CD4-positive, alpha-beta T cell (primary cell): ENCODE measurements at places on chromosomes 2 and 18. TPM values are rescaled to one million over a fixed set of nuclear protein-coding genes. Genes with fewer than 3 reads are reported as not detected.

- no peak for DNase-seq
Observed at GRCh38 chr2:133157141-133157540, 411.1 kb downstream of the NCKAP5 start.

GRCh38 chr2:21930226-21930625 lies 806.5 kb downstream of the TDRD15 start:
- DNase-seq = no peak

ASPRV1 gene
- total RNA-seq = 0.81 TPM

DNA sequence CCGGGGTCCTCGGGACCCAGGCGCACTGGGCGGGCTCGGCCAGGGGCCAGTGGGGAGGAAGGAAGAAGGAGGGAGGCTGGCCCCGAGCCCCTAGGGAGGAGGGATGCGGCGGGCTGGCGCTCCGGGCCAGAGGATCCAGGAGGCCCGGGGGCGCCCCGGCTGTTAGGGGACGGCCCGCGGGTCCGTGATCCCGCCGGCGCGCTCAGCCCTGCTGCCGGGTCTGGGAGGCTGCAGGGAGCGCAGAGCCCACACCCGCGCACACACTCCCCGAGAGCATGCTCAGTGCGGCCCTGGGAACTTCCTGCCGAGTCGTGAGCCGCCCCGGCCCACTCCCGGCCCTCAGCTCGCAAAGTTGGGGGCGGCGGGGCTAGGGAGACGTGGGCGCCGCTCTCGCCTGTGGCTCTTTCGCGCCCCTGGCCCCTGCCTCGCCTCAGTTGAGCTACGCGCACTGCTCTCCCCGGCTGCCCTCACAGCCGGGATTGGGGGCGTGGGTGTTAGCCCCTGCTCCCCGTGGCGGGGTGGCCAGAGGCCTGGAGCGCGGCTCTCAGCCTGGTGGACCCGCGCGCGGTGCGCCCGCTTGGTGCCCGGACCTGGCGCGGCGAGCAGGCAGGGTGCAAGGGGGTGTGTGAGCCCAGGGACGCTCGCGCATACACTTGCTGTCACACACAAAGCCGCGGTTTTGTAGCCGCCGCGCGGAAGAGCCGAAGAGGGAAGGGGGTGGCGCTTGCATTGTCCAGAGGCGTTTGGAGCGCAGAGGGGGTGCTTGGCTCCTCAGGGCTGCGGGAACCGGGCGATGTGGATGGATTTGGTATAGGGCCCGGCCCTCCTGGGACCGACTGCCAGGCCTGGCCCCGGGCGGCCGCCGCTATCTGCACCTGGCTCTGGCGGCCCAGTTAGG lies 132.9 kb upstream of the MGAT5 start:
- DNase-seq = peak; percentile 73

DIPK1C gene
- not detected for total RNA-seq
